Motor neuron (in vitro differentiated cells): ENCODE measurements at places on chromosomes 1 and 21. TPM values are rescaled to one million over a fixed set of nuclear protein-coding genes. Genes with fewer than 3 reads are reported as not detected.

The CHI3L1 gene
- 0.56 TPM in 1 of 2 replicates, not detected in the other for total RNA-seq

- no peak for ATAC-seq
These were observed 12.7 kb downstream of the TESK2 start for GRCh38 chr1:45478121-45478814.

DNA sequence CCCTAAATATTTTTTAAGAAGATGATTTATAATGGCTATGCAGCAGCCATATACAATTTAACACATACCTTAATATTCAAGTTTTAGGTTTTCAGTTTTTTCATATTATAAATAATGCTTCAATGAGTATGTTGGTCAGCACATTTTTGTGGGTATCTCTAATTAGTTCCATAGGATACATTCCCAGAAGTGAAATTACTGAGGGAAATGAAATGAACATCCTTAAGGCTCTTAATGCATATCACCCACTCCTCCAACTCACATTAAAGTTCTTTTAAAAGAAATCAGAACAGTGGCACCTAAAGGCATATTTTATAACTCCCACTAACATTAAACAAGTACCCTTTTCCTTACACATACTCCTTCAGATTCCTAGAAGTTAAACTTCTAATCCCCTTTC is 56.1 kb downstream of the EYA3 start:
- no peak for ATAC-seq

- no peak for ATAC-seq
These were observed 204.7 kb upstream of the LYPLAL1 start for GRCh38 chr1:218969006-218969405.

The SLFNL1 gene
- 0.76 and 1.4 TPM in 2 replicates for total RNA-seq

GRCh38 chr1:59553371-59553770 is 256.5 kb downstream of the FGGY start:
- no peak for ATAC-seq
